ENCODE measurements at places on chromosomes 11 and 22. TPM values are rescaled to one million over a fixed set of nuclear protein-coding genes. Genes with fewer than 3 reads are reported as not detected.

GRCh38 chr11:28483072-28483867 is 375.1 kb downstream of the METTL15 start:
- no peak for DNase-seq

DNA sequence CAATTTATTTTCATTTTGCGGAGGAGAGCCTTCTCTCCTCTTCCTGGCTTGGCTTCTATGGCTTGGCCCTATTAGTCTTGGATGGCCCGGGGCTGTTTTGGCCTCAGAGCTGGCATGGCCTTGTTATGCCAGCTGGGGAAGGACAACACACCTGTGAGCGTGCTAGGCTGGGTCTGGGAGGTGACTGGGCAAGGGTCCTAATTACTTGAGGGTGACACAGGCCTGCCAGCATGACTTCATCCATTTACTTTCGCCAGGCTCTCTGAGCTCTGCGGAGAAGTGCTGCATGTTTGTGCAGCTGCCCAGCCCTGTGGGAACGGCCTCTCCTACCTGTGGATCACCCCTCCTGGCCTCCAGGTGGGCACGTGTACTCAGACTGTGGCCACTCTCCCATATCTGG is 153.6 kb downstream of the SNX19 start:
- DNase-seq = no peak

DNA sequence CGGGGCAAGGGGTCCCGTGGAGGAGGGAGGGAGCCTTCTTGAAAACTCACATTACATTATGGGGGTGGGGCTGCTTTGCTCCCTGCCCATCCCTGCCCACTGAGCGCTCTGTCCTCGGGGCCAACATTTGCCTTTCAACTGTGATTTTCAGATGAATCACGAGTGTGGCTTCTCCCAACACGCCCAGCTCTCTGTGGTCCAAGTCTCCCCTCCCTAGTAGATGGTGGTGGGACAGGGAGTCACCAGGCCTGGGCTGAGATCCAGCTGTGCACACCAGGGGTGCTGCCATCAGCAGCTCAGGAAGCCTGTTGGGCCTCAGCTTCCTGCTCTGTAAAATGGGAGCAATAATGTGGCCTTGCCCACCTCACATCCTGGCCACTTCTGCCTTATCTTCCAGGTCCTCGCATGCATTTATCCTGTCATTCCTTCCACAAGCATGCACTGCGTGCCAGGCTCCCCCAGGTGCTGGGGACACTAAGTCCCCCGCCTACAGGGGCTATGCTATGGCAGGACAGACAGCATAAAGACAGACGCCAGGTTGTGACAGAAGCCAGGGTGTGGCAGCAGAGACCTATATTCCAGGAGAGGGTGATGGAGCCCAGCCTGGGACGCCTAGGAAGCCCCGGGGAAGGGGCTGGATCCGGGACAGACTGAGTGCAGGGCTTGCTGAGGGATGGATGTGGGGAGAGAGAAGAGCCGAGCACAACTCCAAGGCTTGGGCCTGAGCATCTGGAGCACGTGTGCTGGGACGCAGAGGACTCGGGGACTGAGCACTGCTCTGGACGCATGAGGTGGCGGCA is 30.5 kb downstream of the NFAM1 start:
- DNase-seq = no peak

- no peak for DNase-seq
These were observed 109.5 kb downstream of the DBX1 start for GRCh38 chr11:20050551-20051333.

The PTPN5 gene
- polyA plus RNA-seq = not detected
